ENCODE measurements at places on chromosomes 1 and 21. TPM values are rescaled to one million over a fixed set of nuclear protein-coding genes. Genes with fewer than 3 reads are reported as not detected.

DNA sequence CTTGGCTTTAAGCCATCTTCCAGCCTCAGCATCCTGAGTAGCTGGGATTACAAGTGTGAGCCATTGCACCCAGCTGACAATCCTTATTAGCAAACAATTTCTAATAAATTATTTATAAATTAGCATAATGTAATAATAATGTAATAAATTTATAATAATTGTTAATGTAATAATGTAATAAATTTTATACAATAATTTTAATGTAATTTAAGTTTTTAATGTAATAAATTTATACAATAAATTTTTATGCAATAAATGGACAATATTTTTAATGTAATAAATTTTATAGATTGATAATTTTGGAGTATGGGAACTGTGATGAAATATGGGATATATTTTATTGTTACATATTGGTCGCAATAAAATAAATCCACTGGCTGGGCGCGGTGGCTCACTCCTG lies 1457.5 kb downstream of the KCNT2 start:
- DNase-seq, result no peak

GRCh38 chr1:91884459-91885212 lies 1.3 kb downstream of the TGFBR3 start:
- DNase-seq, result no peak

GRCh38 chr1:6600410-6601048 lies 2.1 kb downstream of the KLHL21 start:
- no peak for DNase-seq

GRCh38 chr1:209527993-209528717 lies 55.4 kb upstream of the CAMK1G start:
- DNase-seq, result no peak

- no peak for DNase-seq
Measured at GRCh38 chr1:101278238-101278637, 41.4 kb downstream of the S1PR1 start.

GRCh38 chr1:103948526-103948925 lies 198.8 kb downstream of the AMY1C start:
- DNase-seq, result no peak

CD5L gene
- not detected for total RNA-seq

GJB5 gene
- total RNA-seq, result 2.7 TPM

PTTG1IP gene
- 154 TPM for total RNA-seq

CEP350 gene
- 110 TPM for total RNA-seq

OR6K2 gene
- not detected for total RNA-seq

LRRC47 gene
- total RNA-seq, result 17.8 TPM

All from urinary bladder (tissue), 4 donors.